ENCODE measurements at places on chromosomes 5 and 9.

DNA sequence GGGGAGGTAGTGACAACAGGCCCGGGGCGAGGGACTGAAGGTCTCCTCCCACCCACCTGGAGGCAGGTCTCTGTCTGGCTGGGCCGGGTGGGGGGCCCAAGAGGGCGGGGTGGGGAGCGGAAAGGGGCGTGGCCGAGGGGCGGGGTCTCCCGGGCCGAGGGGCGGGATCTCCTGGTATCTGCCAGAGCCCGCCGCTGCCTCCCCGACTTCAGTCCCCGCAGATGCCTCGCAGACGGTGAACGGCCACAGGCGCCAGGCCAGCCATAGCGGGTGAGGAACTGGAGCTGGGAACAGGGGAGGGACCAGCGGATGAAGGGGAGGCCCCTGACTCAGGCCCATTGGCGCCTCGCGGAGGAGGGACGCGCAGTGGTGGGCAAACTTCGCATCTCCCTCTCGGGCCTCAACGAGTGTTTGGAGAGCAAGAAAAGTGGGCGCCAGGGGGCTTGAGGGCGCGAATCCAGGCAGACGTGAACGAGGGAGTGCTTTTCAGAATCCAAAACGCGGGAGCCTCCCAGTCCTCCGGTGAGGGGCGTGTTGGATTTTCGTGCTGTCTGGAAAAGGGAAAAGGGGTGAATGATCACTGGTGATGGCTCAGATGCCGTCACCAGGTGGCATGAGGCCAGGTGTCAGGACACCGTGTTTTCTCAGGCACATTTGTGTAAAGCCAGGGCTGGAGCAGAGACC lies at the start of gene ADGRD2:
TSS of gene ADGRD2 (plus strand) at position 211 of the 684 bp plus-strand sequence. CDS start 1,216 bp downstream, outside the sequence.
- DNase-seq: no peak

DNA sequence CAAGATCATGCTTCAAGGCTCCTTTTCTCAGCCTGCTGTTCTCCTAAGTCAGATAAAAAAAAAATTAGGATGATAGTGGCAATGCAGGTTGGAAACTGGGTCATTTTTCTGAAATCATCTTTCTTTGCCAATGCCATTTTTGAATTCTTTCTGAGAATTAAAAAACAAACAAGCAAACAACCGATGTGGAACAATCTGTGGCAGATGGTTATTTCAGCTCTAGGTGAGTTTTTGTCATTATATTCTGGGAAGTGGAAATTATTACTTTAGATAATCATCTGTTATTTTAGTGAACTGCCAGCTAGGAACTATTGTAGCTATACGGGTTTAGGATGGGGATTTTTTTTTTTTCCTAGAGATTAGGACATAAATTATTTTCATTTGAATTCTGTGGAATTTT lies 129.7 kb downstream of the NTRK2 start:
- no peak for DNase-seq

DNA sequence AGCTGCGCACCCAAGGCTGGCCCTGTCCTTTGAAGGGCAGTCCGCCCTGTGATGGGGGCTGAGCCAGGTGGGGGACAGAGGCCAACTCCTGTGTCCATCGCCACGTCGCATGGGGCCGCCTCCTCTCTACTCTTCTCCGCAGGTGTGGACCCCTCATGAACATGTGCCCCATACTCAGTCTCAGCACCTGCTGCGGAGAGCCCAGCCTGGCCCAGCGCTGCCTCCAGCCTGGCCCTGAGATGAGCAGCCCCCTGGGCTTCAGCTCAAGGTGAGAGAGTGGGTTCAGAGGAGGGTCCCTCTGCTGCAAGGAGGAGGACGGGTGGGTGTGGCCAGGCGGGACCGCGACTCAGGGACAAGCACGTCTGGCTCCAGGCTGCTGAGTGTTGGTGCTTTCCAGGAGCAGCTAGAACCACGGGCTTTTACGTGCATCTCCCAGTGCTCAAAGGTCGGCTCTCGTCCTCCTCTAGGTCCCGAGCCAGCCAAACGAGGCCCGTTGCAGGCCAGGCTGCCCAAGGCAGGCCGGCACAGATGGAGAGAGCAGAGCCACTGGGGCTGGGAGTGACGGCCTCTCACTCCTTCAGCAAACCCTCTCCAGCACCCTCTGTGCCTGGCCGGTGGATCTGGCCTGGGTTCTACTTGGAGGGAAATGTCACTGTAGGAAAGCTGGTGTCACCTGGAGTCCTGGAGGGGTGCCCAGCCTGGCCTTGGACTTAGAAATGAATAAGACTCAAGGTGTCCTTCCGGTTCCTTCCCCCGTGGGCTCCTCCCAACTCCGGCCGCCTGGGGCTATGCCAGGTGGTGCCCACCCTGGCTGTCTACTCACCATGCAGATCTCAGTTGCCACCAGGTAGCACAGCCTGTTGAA lies 48.9 kb upstream of the RNF130 start:
- no peak for DNase-seq

- no peak for DNase-seq
Measured at GRCh38 chr9:108474356-108474755, 381.4 kb downstream of the ACTL7B start.
